ENCODE measurements at places on chromosomes 12 and 14.

DNA sequence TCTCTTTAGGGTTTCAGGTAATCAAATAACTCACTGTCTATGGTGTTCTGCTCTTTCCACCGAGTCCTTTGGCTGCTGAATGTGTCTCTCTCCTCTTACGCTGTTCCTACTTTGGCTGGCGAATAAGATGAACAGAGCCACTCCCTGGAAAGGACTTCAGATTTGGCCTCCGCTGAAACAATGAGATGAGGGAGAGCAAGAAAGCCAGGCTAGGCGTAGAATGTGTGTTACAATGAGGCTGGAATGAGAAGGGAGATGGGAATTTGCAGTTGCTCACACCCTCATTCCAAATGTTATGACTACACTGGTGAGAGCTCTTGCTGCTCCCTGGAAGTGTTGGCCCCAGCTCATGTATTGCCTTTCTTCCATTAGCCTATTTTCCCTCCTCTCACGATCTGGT, at the start of gene MFAP5:
Gene MFAP5, minus strand, starts transcription at position 234 of the 400 bp plus-strand sequence. CDS start 722 bp downstream, outside the sequence.
- DNase-seq, result peak; percentile 13

GRCh38 chr14:102817942-102818940, 41.0 kb downstream of the TRAF3 start:
- peak; percentile 40 for DNase-seq

- DNase-seq, result no peak
These were observed 1316.7 kb upstream of the TMEM132C start for GRCh38 chr12:126950266-126950665.

DNA sequence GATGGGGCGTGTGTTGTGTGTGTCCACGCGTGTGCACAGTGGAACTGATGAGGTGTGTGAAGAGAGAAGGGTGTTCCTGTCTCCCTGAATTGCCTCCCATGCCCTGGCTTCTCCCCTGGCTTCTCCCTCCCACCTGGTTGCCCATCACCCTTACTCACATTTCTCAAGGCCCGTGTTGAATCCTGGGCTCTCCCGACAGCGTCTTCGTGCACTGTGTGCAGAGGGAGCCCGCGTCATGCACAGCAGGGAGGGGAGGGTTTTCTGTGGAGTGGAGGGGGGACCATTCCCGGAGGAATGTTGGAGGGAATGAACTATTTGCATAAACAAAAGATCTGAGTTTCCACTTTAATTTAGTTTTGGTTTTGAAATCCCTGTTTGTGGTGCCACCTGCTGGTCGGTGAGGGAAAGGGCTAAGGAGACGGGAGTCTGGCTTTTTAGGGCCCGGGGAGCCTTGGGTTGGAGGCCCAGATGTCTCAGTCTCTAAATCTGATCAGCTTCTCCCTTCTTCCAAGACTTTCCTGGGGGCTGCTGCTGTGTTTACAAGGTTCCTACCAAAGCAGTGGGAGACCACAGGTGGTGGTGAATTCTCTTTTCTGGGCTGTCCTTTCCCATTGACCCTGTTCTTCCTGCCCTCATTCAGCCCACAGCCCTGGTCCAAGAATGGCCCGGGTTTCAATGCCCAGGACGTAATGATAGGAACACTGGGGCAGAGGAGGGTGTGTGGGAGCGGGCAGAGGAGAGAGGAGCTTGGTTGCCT, at the start of gene C1R:
Gene C1R, minus strand, starts transcription at position 217 of the 757 bp plus-strand sequence. Its CDS starts 57 bp downstream, at position 160.
- DNase-seq, result peak; percentile 88

- no peak for DNase-seq
These were observed 77.8 kb upstream of the MGAT4C start for GRCh38 chr12:86333955-86334522.

DNA sequence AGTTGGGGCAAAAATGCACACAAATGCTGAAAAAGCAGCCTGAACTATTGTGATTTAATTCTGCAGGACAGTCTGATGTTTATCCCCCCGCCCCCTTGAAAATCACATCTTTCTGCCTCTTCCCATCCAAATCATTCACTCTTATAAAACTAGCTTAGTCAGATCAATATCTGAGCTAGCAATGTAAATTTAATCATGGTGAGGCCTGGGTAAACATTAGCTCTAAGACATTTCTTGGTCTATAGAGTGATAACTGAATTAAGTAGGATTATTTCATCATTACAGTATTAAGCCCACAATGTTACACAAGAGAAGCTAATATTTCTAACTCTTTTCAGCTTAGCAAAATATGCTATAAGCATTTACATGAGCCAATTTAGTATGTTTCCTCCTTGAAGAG, 9.1 kb upstream of the PCED1B start:
- DNase-seq, result peak; percentile 40

DNA sequence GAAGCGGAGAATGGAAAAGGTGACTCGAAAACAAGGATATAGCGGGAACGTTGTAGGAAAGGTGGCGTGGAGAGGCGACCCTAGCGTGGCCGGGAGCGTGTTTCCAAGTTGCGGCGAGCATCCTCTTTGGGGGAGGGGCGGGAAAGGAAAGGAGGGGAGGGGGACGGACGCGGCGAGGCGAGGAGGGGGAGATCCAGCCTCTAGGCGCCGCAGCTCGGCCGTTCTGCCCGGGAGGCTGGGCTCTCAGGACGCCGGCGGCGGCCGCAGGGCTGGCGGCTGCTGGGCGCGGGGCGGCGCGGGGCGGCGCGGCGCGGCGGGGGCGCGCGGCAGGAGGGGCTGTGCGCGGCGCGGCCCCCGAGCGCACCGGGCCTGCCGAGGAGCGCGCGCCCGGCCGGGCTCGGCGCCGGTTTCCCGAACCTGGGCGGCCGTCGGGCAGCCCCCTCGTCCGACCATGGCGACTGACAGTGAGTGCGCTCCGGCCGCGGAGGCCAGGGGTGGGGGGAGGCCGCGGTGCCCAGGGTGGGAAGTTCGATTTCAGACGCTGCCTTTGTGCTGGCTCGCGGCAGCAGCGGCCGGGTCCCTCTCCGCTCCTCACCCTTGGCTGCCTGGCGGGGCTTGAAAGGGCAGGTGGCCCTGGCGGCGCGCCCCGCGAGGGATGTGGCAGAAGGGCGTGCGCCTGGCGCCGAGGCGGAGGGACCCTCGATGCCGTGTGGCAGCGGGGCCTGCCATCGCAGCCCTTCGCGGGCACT, 50.3 kb downstream of the SNAPC1 start:
- no peak for DNase-seq
